ENCODE measurements at places on chromosomes 6 and 20.

GRCh38 chr20:5046656-5047339 lies 45.5 kb upstream of the SLC23A2 start:
- no peak for DNase-seq

DNA sequence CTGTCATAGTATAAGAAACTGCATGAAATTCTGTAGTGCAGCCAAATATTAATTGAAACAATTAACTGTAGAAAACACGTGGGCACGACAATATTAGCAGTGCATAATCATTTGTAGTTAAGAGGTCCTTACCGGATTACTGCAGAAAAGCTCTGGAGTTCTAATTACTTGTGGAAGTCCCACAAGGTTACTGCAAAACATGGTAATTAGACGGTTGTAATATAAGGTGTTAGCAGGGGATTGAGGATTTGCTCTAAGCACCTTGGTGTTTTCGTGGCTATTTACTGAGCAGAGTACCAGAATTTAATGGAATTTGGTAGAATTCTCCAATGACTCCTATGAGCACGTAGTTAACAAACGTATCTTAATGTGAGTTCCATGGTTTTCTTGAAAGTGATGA lies 473.6 kb upstream of the AGPAT4 start:
- no peak for DNase-seq

DNA sequence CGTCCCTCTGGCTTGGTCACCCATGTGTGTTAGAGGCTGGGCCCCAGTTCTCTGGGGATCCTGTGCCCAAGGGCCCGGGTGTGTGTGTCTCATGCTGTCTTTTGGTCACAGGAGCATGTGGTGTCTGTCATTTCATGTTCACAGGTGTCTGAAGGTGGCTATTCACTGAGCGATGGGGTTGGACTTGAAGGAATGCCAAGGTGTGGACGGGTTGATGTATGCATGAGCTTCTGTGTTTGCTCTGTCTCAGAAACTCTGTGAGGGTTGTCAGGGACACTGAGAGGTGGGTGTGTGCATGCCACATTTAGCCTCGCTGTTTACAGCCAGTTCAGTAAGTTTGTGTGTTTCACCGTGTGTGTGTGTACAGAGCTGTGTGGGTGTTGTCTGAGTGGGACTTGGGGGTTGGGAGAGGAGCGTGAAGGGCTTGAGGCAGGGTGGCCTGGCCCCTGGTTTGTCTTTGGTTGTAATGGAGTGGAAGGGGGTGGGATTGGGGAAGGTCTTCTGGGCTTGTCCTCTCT lies 1.2 kb downstream of the DDR1 start:
- DNase-seq = no peak

- DNase-seq = no peak
Observed at GRCh38 chr6:97958134-97958533, 675.1 kb upstream of the MMS22L start.

- no peak for DNase-seq
Observed at GRCh38 chr6:24358219-24358821, 461 bp upstream of the DCDC2 start.

- DNase-seq = no peak
Observed at GRCh38 chr20:51641866-51642265, 99.3 kb upstream of the NFATC2 start.

DNA sequence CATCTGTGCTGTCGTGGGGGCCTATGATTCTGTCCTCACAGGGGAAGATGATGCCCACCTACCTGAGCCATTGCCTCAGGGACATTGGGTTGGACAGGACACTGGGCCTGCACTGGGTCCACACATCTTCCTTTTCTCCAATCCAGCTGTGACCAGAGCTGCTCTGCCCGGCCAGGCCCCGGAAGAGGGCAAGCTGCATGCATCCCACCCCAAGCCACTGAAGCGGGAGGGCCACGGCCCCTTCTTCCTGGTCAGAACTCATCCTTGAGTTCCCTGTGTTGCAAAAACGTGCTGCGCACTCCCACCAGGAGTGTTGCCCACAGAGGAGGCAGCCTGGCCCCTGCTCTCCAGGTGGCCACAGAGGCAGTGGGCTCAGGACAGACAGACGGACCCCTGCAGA lies 38.2 kb downstream of the SPDEF start:
- DNase-seq = no peak

GRCh38 chr6:50381099-50381415 lies 331.3 kb upstream of the DEFB112 start:
- no peak for DNase-seq

DNA sequence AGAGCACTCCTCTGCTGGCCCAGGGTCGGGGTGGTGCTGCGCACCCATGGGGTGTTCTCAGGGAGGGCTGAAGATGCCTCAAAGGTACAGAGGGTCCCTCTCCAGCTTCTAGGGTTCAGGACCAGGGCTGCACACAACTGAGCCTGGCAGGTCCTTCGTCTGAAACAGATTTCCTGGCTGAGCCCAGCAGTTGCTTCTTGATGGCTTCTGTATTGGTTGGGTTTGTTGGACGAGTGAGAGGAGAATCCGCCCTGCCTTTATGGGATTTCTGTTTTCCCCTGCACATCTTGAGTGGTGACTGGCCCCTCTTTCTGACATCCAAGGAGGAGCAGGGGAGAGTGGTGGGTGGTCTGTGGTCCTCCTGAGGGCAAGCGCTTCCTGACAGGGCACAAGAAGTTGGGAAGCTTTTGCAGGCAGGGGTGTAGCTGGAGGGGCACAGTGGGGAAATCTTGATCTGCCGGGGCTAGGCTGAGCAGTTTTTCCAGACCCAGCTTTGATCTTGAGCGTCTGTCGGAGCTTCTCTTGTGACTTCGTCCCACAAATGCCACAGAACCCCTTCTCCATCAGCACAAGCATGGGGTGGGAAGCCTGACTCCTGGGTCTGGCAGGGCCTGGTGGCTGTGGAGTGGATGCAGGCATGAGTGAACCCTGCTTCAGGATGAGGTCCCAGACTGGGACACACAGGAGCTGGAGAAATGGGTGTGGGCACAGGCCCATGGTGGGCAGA lies 116.5 kb downstream of the SYNDIG1 start:
- no peak for DNase-seq

Data from GM19239 (cell line).